ENCODE measurements at places on chromosomes 7 and 10.

DNA sequence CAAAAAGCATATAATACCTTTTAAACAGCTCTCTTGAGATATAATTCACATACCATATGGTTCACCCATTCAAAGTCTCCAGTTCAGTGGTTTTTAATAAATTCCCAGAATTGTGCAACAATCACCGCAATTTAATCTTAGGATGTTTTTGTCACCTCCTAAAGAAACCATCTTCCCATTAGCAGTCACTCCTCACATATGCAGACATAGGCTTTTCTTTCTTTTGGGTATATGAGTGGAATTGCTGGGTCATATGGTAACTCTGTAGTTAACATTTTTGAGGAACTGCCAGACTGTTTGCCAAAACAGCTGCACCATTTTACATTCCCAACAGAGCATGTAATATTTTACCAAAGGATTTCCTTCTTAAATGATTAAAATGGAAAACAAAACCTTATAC is 57.0 kb downstream of the CC2D2B start:
- no peak for DNase-seq

- DNase-seq, result no peak
Measured at GRCh38 chr10:79615577-79615976, 4.8 kb downstream of the SFTPA1 start.

DNA sequence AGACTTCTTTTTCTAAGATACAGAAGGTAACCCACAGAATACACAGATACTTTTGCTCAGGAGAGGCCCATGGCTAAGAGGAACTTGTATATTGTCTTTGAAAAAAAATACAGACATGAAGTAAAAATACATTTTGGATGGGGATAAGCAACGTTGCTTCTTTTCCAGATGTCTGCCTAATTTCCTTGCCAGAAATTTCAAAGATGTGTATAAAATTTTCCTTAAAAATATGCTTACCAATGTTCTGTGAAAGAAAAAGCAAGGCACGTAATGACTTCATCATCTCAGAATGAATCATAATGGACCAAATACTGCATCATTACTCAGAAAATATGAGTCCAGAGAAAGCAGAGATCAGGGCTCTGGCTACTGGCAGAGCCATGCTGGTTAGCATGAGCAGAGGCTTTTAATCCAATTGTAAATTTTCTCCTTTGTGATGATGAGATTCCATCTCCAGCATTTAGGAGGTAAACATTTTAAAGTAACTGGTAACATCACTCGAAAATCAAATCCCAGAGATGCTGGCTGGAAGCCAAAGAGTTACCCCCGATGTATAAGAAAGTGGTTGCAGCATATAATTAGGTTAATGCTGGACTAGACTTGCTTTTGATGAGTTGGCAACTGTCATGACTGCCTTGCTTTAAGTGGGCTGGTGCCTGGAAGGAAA is 272.5 kb downstream of the SEMA3A start:
- no peak for DNase-seq

GRCh38 chr7:69827558-69827957 is 229.3 kb downstream of the AUTS2 start:
- DNase-seq, result no peak

- no peak for DNase-seq
Measured at GRCh38 chr7:132782777-132783640, 206.7 kb upstream of the PLXNA4 start.

- no peak for DNase-seq
Measured at GRCh38 chr10:32050177-32050576, 6.0 kb downstream of the KIF5B start.

DNA sequence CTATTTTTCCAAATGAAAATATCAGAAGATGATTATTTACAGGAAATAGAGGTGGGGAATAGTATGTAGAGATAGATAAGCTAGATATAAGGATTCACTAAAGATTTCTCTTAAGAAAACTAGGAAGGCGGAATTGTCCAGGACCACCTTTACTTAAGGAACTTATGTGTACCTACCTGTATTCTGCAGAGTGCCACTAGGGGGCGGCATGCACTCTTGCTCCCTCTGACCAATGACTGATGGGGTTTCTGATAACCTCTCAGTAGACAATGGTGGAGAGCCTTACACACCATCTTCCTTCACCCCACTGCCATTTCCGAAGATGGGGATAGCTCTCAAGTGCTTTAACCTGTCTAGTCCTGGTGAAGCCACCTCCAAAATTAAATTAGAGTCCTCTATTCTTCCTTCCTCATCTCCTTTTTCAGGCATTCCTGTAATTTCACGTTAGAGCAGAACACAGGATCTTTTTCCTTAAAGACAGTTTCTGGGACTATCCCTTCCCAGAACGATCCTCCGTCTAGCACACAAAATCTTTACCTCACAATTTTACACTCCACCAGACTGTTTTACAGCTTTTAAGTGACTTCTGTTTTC is 453.1 kb downstream of the SORCS1 start:
- peak; percentile 44 for DNase-seq

DNA sequence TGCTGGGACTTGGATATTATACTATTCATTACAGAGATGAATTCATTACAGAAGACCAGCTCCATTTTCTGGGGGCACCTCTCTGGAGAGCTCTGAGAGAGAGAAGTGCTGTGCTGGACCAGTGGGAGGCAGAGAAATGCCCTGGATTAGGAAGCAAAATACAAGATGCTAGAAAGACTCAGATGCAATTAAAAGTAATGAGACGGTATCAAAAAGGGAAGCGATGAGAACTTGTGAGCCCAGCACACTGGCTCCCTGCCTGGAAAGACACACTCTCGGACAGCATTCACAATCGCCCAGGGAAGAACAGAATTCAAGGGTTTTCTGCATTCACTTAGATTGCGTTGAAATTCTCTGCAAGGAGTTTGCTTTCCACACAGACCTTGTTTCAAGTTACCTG is 3.5 kb upstream of the FRAT2 start:
- no peak for DNase-seq
